ENCODE measurements at places on chromosomes 3 and 15.
A peak's percentile ranks its signal among the peaks of the same experiment; 100 is the strongest.

DNA sequence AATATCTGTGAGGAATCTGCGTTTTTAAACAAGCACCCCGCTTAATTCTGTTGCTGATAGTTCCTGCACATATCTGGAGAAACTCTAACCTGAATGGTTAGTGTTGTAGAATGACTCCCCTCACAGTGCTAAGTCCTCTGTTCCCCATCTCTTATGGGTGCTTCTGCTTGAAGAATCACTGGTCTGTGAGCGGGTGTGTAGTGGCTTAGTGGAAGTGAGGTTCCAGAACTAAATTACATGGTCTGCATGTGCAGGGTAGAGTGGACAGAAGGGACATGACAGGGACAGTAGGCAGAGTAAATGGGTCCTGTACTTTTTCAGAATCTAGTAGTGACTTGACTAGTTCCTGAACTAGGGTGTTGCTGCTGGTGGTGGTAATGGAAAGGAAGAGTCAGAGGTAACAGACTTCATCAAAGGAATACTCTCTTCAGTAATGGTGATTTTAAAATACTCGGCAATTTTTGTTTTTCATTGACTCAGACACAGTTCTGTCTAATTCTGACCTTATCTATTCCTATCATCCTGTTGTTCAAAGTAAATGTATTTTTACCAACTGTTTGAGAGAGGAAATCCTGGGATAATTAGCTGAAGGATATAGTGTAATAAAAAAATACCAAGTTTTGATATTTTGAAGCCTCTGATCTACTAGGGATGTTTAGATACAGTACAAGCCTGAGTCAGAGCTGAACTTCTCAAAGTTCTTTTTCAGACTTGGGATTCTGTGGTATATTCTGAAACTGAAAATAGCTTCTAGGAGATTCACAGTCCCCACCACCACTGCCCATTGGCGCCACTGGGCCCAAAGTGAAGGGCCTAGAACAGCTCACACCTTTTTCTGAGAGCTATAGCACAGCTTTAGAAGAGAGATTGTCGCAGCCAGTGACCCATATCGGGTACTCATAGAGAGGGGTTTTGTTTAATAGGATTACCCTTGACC lies 55.5 kb downstream of the FNDC3B start:
- peak; percentile 40 for DNase-seq

- no peak for DNase-seq
Measured at GRCh38 chr15:52031556-52031955, 12.5 kb downstream of the MAPK6 start.

DNA sequence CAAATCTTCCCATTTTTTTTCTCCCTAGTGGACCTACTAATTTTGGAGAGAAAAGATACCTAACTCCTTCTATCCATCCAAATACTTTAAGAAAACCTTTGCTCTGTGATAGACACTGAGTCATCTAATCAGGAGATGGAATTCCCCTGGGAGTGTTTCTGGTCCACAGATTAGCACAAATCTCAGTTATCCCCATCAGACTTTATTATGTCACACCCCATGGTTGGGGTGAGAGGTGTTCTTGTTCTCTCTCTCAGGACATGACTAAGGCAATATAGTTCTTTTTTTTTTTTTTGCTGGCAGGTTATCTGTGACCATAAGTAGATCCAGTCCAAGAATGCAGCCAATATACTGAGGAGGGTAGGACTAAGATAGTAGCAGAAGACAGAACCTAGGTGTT lies 15.8 kb downstream of the SLC9A9 start:
- DNase-seq: peak; percentile 31

- peak; percentile 60 for DNase-seq
Measured at GRCh38 chr15:99702895-99703602, 30.2 kb downstream of the LYSMD4 start.

DNA sequence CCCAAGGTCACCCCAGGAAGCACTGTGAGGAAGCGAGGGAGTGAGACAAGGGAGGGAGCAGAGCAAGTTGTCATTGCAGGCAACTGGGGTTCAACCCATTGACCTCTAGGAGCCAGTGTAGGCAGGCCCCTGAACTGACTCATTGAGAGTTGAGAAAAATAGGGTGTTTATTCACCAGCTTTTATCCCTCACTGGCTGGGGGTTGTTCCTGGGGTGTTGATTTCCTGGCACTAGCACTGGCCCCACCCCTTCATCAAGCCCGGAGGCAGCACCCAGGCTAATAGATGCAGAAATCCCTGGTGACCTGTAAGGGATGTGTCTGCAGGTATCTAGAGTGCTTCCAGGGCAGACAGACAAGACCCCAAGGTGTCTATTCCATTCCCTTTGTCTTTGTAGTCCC lies 183.9 kb downstream of the ARRDC4 start:
- no peak for DNase-seq

- no peak for DNase-seq
Measured at GRCh38 chr3:132279030-132279429, 38.2 kb upstream of the ACP3 start.

- no peak for DNase-seq
Measured at GRCh38 chr3:60696428-60697125, 554.7 kb downstream of the FHIT start.

DNA sequence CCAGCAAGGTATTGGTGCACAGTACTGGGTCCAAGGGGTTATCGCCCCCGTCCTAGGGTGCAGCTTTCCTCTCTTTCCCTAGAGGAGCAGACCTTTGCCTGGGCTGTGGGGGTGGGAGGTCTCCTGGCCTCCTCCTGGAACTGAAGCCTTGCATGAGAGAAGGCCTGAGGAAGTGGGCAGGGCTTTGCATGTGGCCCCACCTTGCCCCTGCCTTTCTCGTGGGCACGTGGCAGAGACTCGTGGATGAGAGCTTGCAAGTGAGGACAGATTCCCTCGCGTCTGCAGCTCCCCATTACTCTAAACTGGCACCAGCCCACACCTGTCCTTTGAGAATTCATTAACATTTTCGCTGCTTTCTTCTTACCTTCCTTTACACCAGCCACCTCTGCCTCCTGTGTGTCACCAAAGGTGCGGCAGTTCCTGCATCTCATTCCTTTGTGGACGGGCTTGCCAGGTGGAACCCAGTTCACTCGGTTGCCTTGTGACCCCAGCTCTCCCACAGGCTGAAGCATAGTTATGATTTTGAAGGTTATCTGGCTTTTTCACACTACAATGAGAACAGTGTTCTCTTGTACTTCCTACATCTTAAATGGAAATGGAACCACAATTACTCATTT lies 40.9 kb upstream of the NR2C2 start:
- no peak for DNase-seq

DNA sequence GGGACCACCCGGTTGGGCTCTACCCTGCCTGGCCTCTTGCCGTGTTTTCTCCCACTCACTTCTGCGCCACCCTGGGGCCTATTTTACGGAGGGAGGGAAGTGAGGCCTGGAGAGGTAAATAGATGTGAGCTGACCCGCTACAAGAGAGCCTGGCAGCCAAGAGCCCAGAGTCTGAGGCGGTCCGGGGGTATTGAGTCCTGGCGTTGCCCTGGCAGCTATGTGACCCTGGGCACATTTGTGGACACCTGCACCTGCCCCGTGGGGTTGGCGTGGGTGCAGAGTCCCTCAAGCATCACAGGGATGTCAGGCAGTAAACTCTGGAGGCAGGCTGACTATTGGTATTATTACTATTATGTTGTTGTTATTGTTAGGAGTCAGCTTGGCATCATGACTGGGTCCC lies 85.7 kb downstream of the FBLN2 start:
- DNase-seq: no peak

- DNase-seq: no peak
Measured at GRCh38 chr15:78999636-79000035, 54.8 kb upstream of the CTSH start.

GRCh38 chr3:194206320-194206719 lies 70.4 kb downstream of the HES1 start:
- peak; percentile 65 for DNase-seq

DNA sequence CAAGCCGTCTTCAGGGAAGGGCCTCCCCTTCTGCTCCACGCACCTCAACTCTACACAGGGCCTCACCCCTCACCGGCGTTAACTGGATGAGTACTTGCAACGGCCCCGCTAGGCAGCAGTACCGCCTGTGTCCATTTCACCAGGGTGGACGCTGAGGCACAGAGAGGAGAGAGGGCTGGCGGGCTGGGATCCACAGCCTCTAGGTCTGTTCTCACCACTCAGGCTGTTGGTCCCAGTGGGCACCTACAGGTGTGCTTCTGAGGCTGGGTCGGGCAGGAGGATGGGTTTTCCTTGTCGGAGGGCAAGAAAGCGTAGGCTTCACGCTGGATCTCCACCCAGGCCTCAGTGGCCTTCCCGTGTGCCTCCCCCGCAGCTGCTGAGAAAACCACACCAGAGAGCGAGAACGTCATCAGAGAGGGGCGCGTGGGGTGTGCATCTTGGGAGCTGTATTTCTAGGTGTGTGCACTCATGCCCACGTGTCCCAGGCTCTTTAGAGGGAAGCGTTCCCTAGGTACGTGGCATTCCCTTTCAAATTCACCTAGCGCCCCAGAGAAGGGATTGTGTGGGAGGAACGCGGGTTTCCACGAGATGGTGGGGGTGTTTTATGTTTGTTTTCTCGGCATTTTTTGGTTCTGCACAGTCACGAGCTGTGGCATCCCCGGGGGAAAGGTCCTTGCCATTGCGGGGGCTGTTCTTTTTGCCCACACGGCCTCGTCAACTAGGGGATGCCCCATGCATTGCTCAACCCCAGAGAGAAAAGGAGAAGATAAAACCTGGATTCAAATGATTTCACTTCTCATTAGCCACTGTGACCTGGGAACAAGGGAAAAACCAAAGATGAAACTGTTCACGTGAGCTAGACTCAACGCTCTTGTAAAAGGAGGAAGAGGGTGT lies 67.7 kb downstream of the MGLL start:
- no peak for DNase-seq

DNA sequence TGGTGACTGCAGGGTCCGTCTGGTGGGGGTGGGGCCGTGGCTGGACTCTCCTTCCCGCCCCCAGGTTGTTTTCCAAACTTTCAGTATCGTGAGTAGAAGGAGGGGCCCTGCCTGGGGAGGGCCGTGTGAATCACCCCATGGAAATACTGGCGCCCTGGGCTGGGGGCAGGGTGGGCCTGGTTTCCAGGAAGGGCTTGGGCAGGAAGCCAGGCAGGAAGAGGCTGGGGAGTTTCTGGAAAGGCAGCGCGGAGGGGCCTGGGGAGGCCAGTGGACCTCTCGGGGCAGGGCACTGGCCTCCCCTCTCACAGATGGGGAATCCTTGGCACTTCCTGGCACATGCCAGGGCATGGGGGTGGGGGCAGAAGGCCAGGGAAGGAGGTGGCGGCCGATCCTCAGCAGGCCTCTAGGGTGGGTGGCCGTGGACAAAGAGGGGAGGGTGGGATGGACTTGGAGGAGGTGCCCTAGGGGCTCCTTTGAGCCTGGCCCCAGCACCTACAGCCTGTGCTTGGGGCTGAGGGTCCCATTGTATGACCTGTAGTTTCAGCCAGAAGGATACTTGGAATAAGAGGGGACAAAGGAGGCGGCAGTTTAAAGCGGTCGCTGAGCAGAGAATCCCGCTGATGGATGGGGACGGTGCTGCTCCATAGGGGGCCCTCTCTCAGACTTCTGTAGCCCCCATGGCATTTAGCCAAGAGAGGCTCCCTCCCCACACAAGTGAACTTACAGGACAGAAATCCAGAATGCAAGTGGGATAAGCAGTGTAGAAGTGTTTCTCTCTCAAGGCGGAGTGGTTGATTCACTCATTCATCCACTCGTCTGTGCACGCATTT lies 56.5 kb upstream of the GATA2 start:
- peak; percentile 84 for DNase-seq

DNA sequence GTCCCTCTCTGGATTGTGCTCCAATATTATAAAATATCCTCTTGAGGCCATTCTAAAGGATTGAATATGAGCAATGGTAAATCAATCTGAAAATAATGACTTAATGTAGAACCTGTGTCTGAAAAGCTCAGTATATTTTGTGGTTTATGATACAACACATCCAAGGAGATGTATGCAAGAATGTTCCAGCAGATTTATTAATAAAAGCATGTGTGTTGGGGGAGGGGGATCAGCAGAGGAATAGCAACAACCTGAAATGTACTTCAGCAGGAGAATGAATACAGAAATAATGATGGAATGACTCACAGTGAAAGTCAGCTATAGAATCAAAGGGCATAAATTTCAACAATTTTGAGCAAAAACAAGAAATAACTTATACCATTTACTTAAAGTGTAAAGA lies 56.7 kb upstream of the NUDT16 start:
- no peak for DNase-seq

DNA sequence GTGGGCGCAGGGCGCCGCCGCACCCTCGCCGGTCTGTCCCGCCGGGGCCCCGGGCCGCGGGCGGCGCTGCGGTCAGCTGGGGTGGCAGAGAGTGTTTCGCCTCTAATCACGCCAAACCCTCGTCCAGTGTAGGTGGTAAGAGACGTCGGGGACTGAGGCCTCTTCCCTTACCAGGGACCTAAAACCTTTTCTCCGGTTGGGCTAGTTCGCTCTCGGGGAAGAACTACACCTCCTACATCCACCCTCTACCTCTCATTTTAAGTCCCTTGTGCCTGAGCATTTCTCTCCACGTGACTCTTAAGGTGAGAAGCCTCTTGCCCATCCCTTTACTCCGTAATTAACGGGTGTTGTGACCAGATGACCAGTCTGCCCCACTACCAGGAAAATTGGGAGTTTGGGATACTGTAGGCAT lies 520 bp downstream of the TMEM42 start:
- DNase-seq: peak; percentile 32

GRCh38 chr3:112327371-112327951 lies 5.5 kb upstream of the CD200 start:
- DNase-seq: peak; percentile 33

DNA sequence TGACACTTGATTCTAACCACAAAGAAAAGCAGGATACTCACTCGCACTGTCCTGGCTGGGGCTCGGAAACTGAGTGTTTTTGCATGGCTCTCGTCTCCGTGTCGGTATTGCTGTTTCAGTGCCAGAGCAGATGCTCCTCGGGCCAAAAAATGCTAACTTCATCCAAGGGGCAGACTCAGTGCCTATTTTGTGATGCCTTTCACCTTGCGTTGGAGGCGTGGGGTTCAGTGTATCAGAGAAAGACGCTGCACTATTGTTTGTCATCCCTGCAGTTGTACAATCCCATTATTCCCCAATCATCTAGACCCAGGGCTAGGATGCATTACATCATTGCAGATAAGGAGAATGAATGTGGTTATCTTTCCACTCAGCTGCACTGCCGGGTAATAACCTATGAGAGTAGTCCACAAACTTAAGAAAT lies 1.4 kb downstream of the CACNA2D3 start:
- peak; percentile 3 for DNase-seq

DNA sequence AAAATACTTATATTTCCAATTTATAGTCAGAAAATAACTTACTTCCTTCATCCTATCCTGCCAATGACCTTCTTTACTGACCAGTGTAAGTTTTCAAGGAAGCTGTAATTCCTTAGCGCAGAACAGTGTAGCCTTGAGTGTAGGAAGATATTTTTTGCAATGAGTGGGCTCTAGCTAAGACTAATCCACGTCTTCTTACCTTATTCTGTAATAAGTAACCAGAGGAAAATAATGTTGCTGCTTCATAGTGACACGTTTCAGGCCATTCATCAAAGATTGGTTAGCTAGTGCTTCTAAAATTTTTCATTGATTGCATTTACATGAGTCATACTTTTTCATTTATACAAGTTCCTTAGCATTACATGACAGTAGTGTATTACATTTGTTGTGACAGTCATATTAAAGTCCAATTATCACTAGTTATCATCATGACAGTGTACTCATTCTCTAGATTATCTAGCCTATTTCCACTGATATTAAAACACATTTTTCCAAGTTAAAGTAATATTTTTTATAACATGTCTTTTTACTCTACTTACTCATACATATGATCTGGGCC lies 403.8 kb upstream of the EPHA3 start:
- DNase-seq: peak; percentile 19

- no peak for DNase-seq
Measured at GRCh38 chr3:9646800-9647152, 2.5 kb upstream of the MTMR14 start.

GRCh38 chr15:52233405-52233804 lies 42.2 kb upstream of the GNB5 start:
- no peak for DNase-seq

Measured in astrocyte (in vitro differentiated cells and primary cell).